Fibroblast of villous mesenchyme (primary cell): ENCODE measurements at places on chromosomes 1 and 21. TPM values are rescaled to one million over a fixed set of nuclear protein-coding genes. Genes with fewer than 3 reads are reported as not detected.

RBM11 gene
- 0.32 and 0.43 TPM in 2 replicates for total RNA-seq

NPHS2 gene
- total RNA-seq: not detected in 2 replicates

TRIM17 gene
- total RNA-seq: under 0.01 and 0.43 TPM in 2 replicates

HNRNPR gene
- total RNA-seq: 80.5 and 119 TPM in 2 replicates

SPRR1A gene
- total RNA-seq: not detected in 2 replicates

SPRR2G gene
- not detected in 2 replicates for total RNA-seq

PGBD5 gene
- not detected in 2 replicates for total RNA-seq
